ENCODE measurements at places on chromosomes 11 and 22.

DNA sequence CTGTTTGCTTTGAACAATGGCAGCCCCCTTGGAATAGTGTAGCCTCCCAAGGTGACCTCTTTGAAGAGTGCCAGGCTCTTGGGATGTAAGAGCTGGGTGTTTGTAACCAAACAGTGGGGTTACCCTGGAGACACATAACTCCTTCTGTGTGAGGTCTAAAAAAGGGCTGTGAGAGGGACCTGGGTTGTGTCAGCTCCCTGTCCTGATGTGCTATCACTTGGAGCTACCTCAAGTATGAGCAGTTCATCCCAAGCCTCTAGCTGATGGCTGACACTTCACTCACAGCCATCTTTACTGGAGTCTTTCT lies 40.2 kb downstream of the TSPAN18 start:
- DNase-seq = no peak

DNA sequence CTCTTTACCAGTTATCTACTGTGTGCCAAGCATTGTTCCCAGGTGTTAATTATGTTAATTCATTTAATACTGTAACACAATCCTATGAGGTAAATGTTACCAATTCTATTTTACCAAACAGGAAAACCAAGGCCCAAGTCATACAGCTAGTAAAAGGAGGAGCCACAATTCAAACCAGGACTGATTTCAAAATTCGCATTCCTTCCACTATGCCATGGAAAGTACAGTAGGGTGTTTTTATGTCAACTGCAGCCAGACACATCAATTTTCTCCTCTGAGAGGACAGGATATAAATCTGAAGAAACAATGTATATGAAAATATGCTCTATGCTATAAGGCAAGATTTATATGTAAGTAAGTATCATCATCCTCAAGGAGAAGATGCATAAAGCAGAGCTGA lies 104.3 kb downstream of the RPL27A start:
- no peak for DNase-seq

DNA sequence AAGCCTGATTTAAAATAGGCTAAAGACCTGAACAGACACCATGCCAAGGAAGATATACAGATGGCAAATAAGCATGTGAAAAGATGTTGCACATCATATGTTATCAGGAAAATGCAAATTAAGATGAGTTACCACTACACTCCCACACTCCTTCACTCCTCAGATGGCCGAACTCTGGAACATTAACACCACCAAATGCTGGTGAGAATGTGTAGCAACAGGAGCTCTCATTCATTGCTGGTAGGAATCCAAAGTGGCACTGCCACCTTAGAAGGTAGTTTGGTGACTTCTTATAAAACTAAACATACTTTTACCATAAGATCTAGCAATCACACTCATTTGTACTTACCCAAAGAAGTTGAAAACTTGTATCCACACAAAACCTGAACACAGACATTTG lies 2047.3 kb downstream of the LRRC4C start:
- DNase-seq = no peak

GRCh38 chr22:43436868-43437267 lies 25.1 kb downstream of the MPPED1 start:
- no peak for DNase-seq

DNA sequence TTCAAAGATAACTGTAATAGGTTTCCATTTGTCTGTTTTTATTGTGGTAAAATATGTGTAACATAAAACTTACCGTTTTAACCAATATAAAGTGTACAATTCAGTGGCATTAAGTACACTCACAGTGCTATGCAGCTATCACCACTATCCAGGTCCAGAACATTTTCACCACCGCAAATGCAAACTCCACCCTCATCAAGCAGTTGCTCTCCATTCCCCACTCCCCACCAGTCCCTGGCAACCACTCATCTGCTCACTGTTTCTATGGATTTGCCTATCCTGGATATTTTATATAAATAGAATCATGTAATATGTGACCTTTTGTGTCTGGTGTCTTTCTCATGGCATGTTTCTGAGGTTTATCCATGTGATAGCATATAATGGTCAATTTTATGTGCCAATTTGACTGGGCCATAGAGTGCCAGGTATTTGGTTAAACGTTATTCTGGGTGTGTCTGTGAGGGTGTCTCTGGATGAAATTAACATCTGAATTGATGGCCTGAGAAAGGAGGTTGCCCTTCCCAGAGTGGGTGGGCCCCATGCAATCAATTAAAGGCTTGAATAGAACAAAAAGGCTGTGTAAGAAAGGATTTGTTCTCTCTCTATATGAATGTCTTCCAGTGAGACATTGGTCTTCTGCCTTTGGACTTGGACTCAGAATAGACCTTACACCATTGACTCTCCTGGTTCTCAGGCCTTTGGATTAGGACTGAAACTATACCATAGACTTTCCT lies 17.2 kb upstream of the SMCO4 start:
- DNase-seq = no peak

- DNase-seq = no peak
These were observed 33.3 kb downstream of the DENND5A start for GRCh38 chr11:9231848-9232177.

DNA sequence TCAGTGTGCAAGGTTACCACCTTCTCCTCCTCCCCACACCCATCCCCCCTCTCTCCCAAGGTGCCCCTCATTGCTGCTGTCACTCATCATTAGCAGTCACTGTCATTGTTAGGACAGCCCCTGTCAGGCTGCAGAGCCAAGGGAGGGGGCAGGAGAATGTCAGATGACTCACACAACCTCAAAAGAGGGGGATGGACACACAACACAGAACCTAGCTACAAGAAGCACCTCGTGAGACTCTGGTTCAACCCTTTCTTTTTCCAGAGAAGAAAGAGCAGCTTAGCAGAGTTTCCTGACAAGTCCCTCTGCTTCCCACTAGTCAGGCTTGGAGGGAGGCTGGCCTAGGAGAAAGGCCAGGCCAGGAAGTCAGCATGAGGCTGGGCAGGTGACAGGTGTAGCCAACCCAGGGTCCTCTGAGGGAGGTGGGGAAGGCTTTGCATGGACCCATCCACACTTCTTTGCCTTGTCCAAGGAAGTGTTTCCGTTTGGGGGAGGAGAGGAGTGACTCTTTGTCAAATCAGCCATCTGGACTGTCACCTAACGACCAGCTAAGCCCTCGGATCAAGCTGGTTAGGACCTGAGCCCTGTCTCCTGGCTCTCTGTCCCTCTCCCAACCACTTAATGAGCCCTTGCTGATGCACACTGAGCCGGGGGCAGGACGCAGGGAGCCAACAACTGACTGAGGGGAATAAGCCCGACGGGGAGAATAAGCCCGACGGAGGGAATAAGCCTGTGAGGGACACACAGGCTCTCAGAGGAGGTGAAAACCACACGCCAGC lies 18.3 kb downstream of the ADORA2A start:
- DNase-seq = no peak

GRCh38 chr11:45390407-45390806 lies 104.3 kb upstream of the SYT13 start:
- no peak for DNase-seq

DNA sequence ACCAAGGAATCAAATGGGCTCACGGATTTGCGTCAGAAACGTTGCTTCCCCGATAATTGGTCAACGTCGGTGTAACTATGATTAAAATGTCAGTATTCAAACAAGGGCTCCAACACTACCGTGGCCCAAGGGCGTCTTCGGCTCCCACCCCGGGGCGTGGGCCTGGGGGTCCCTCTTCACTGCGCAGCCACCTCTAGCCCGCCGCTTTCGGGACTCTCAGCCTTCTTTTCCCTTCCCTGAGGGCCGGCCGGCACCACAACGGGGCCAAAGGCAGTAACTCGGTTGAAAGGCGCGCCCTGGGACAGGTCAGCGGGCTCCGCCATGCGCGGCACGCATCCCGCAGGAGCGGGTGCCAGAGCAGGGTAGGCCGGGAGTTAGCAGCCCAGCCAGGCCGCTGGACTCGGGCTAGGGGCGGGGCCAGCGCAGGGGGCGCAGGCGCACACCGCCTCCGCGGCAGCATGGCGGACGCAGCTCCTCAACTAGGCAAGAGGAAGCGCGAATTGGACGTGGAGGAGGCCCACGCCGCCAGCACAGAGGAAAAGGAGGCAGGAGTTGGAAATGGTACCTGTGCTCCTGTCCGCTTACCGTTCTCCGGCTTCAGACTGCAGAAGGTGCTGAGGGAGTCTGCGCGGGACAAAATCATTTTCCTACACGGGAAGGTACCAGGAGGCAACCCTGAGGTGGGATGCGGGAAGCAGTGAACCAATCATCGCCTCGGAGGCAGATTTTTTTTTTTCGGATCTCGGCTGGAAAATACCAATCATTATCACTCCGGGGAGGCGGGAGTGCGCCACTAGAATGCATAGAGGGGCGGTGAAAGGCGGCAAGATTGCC lies at the start of gene DCPS:
Gene DCPS, plus strand, starts transcription at position 438 of the 834 bp plus-strand sequence. Its CDS starts 21 bp downstream, at position 459.
- peak; percentile 93 for DNase-seq

- DNase-seq = no peak
These were observed 34.9 kb downstream of the UVRAG start for GRCh38 chr11:75849894-75850293.

DNA sequence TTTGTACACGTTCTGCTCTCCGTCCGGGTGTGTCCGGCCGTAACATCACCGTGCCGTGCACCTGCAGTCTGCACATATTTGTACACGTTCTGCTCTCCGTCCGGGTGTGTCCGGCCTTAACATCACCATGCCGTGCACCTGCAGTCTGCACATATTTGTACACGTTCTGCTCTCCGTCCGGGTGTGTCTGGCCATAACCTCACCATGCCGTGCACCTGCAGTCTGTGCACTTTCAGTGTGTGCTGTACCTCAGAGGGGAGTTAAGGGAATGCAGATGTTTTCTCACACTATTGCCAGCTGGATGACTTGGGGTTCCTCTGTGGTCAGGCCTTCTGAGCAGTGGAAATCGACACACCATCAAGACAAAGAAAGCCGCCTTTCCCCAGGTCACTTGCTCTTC lies 4.2 kb downstream of the TTLL8 start:
- DNase-seq = no peak

- DNase-seq = no peak
These were observed 268.6 kb upstream of the CHORDC1 start for GRCh38 chr11:90491466-90491865.

DNA sequence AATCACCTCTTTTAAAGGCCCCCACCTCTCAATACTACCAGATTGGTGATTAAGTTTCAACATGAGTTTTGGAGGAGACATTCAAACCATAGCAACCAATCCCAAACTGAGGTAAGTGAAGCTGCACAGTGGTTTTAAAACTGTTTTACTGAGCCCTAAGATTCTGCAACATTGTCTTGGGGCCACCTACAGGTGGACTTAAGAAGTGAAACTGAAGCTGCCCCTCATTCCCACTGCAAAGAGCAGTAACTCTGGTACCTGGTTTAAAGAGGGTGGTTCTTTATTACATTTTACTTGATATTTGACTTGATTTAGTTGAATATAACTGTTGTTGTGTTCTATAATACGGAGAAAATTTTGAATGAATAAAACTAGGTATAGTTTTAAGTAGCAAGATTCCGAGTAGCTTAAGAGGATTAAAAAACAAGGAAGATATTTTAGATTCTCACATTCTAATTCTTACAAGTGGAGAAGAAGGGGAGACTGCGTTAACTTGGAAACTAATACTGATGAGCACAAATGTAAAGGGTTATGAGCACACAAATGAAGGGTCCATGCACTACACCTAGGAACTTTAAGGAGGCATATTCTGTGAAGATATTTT lies 26.7 kb downstream of the SYT9 start:
- DNase-seq = peak; percentile 41

GRCh38 chr11:86812322-86812670 lies 12.0 kb downstream of the PRSS23 start:
- DNase-seq = no peak

- DNase-seq = no peak
These were observed 79.0 kb downstream of the TRIM29 start for GRCh38 chr11:120058931-120059330.

DNA sequence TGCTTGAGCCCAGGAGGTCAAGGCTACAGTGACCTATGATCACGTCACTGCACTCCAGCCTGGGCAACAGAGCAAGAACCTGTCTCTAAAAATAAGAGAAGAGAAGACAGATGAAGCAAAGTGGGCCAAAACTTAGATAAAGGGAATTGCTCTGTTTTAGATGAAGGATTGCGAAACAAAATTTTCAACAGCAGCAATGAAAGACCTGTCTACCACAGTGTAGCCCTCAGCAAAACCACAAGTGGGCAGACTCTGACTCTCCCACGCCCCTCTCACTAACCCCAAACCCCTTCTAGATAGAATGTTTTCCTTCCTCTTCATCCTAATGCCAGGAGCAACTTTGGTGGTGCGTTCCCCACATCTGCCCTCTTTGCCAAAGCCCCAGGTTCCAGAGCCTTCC lies 105.6 kb upstream of the ALDH3B2 start:
- DNase-seq = no peak

DNA sequence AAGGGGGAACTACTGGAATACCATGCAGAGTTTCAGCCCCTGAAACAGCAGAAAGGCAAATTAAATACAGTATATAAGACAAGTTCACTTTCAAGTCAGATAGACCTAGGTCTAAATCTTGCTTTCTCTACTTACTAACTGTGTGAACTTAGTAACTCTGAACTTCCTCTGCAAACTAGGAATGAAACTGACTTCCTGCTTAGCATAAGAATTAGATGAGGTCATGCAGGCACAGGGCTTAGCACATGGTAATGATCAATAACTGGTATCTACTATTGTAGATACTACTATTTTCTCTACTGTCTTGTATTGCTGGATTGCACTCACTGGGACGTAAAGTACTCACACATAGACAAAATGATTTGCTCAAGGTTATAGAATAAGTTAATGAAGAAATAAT lies 51.5 kb upstream of the MTNR1B start:
- no peak for DNase-seq

DNA sequence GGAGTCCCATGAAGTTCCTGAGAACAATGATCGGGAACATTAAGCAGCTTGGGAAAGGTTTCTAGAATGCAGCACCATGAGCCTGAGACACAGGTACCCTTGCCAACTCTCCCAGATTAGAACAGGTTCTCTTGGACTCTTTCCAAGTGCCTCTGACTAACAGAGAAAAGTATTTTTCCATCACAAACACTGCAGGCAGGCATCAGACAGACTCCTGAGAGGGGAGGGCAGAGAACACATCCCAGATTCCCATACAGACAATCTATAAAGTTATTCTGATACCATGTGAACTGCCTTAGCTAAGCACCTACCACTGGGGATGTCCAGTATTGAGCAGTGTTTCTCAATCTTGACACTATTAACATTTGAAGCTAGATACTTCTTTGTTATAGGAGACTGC lies 27.3 kb downstream of the SERGEF start:
- DNase-seq = no peak
